ENCODE measurements at places on chromosomes 5 and 9.

- DNase-seq: no peak
Measured at GRCh38 chr9:70816316-70816715, 305.1 kb downstream of the TRPM3 start.

- no peak for DNase-seq
Measured at GRCh38 chr5:21058289-21058688, 1070.3 kb upstream of the CDH18 start.

DNA sequence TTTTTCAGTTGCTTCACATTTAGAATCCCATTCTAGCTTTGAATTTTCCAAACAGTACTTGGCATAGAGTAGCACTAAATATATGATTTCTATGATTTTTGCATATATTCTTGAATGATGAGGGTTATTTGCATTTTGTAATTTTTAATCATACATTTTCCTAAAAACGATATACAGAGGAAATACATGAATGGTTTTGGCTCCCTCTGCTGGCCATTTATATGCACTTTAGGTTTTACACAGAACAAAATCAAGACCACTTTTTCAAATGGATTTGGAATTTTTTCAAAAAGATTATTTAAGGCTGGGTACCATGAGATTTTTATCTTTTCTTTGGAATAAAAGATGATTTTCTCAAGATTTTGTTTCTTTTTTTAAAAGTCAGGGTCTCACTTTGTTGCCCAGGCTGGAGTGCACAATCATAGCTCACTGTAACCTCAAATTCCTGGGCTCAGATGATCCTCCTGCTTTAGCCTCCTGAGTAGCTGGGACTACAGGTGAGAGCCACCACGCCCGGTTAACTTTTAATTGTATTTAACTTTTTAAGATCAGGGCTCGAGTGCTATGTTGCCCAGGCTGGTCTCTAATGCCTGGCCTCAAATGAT is 16.7 kb upstream of the COMMD10 start:
- DNase-seq: no peak

DNA sequence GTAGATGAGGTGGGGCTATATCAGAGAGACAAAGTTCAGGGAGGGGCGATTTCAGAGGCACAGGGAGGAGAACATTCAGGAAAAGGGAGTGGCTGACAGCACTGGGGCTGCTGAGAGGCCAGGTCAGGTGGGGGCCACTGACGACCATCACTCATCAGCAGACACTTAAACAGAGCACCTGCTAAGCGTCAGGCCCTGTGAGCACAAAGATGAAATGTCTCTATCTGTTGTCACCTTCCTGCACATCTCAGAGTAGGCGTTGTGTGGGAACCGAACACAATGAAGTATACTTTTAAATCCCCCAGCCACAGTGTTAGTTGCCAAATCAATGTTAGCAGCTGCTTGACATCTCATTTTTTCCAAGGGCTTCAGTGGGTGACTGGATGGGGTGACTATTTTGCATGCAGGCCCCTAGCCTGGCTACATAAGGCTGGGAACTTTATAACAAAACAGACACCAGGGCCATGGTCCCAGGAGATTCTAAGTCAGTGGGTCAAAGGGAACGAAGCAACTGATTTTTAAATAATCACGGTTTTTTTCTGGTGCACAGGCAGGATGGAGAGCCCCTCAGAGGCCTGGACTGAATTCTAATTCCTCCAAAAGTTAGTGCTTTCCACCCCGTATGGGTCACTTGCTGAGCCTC is 31.1 kb upstream of the ANKRD18A start:
- no peak for DNase-seq

DNA sequence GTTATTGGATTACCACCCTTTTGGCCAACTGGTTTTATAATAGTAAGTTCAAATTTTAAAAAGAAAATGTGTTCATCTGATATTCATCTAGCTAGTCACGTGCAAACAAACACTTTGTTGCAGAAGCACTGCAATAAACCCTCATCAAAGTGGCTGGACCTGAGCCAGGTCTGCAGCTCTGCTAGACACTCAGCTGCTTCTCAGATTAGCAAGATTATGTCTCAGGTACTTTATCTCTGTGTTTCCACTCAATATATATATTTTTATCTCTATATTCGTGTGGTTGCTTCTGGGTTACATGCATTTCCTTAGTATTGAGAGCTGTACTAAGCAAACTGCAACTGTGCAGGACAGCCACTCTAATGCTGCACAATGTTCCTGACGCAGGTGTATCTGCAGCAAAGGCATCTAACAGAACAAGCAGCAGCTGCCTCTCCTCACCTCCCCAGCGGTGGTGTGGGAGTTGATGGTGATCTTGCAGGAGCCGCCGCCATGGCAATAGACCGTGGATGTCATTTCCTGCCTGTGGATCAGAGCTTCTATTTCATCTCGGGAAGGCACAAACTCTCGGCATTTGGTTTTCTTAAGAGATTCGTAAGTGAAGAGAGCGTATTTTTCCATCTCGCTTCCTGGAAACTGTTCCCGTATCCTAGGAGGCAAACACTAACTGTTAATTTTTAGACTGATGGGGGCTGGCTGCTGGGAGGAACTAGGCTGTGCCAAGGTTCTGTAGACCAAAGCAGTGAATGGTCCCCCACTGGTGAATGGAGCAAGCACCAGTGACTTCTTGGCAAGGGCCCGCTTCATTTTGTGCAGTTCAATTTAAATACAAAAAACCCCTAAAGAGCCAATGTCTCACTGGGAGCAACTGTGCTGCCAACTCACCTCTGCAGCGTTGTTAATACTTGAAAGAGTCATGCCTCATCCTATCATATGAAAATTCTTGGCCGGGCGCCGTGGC is 56.7 kb upstream of the RETREG1 start:
- DNase-seq: no peak

GRCh38 chr9:89153232-89154017 is 25.2 kb downstream of the SHC3 start:
- DNase-seq: no peak

DNA sequence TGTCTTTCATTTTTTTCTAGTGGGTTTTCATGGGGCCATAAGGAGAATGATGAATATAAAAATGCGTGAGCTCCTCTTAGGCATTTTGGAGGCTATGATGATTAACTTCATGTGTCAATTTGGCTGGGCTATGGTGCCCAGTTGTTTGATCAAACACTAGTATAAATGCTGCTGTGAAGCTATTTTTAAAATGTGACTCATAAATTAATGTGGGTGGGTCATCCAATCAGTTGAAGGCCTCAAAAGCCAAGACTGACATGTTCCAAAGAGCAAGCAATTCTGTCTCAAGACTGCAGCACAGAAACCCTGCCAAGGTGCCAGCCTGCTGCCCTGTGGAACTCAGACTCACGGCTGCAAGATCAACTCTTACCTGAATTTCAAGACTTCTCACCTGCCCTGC is 24.4 kb upstream of the ICE1 start:
- no peak for DNase-seq

- DNase-seq: no peak
Measured at GRCh38 chr5:73067213-73067612, 53.2 kb upstream of the TMEM171 start.

DNA sequence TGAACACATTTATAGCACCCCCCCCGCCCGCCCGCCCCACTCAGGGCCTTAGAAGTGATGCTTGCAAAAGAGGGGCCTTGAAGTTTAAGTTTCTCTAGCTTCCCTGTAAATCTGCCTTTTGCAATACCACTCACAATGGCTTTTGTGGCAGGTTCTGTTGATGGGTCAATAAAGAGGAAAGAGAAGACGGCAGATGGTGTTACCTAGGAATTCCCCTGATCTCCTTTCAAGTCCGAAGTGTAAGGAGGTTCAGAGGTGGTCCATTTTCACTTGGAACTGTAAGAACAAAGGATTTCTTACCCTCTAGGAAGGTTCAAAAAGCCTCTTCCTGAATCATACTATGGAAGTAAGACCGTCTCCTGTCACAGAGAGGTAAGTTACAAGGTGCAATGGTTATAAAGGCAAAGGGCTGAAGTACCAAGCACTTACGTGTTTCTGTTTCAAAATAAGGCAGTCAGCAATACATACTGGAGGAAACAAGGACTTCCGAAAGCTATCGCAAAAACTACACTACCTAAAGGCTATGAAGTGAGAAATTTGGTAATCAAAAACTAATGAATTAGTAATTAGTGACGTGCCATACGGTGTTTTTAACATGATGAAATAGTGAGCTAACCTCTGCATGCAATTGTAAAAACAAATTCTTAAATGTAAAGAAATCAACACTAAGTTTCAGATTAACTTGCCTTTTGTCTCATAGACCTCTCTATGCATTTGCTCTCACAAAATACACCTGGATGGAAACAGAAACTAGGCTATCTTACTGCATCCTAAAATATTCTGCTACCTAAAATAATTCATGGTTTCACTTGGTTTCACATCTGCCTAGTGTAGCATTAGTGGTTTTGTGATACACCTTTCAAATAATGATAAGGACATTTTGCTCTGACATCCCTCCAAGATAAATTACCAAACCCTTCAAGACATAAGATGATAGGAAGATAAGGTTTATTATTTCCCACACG is 589.4 kb upstream of the FAM174A start:
- no peak for DNase-seq

GRCh38 chr5:178090856-178091255 is 22.5 kb upstream of the N4BP3 start:
- no peak for DNase-seq

GRCh38 chr5:55276771-55277170 is 30.7 kb downstream of the DHX29 start:
- no peak for DNase-seq

GRCh38 chr5:18159331-18159730 is 525.1 kb downstream of the TAF11L14 start:
- no peak for DNase-seq

DNA sequence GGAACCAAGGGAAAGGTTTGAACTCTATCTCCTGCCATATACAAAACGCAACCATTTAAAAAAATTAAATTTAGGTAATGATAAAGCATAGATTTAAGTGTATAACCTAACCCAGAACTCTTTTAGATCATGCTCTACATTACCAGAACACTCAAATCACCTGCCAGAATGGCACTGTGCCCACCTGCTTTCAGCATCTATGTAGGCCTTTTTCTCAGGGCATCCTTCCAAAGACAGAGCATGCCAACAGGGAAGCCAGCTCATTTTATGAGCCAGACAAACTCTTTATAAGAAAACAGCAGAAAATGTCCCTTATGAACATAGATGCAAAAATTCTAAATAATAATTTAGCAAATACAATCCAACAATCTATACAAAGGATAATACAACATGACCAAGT is 47.9 kb upstream of the SMAD5 start:
- no peak for DNase-seq

- no peak for DNase-seq
Measured at GRCh38 chr5:106171132-106171531, 1499.6 kb downstream of the EFNA5 start.

DNA sequence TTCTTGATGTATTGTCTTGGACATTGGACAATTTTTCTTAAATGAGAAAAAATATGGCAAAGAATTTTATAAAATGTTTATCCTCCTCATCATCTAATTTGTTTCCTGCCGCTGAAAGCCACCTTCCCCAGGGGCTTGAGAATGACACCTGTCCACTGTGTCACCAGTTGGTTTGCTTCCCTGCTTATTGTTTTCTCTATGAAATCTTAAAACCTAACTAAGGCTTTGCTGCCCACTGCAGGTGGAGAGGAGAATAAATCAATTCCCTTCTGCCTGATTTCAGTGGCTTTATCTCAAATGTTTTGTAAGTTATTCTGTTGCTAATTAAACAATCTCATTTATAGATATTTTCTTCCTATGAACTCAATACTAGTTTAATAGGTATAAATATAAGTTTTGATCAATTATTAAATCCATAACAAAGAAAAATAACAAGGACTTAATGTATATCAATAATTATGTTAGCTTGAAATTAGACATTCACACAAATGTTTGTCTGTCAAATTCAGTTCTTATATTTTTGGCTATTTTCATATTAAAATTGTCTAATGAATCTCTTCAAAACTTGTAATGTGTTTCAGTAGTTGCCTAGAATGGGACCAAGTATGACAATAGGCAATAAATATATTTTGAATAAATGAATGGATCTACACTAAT is 822.5 kb downstream of the PTPRD start:
- DNase-seq: no peak

DNA sequence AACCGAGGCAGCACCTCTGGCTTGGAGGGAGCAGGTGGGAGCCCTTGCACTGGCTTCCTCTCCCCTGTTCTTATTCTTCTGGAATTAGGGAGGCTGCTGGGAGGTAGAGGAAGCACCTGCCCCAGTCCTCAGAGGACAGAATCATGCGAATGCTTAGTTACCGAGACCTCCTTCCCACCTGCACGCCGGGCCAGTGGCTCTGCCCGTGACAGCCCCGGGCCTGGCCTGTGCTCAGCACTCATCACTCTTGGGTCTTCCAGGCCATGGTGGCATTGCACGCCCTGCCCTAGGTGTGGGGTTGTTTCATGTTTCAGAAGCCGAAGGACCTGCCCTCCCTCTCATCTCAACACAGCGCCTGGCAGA is 45.3 kb upstream of the NKD2 start:
- no peak for DNase-seq

- DNase-seq: no peak
Measured at GRCh38 chr5:146474065-146474464, 26.9 kb downstream of the TCERG1 start.

DNA sequence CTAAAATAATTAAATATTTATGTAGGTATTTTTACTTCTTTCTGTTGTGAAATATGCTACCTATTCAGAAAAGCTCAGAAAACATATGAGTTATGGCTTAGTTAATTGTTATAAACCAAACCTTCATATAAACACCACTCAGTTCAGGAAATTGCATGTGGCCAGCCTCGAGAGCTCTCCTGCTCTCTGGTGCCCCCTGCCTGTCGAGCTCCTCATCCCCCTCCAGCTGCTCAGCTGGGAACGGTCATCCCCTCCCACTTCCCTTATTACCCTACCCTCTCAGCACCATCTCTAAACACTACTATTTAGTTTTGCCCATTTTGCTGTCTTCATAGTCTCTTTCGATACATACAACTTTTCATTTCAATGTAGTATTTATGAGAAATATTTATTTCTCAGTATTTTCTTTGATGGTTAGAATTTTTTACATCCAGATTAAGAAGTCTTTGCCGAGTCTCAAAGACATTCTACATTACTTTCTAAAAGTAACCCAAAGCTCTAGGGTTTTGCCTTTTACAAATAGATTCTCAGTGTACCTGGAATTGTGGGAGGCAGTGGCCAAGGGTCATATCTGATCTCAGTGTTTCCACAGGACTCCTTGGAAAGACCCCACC is 51.2 kb upstream of the SEMA4D start:
- DNase-seq: peak; percentile 78

DNA sequence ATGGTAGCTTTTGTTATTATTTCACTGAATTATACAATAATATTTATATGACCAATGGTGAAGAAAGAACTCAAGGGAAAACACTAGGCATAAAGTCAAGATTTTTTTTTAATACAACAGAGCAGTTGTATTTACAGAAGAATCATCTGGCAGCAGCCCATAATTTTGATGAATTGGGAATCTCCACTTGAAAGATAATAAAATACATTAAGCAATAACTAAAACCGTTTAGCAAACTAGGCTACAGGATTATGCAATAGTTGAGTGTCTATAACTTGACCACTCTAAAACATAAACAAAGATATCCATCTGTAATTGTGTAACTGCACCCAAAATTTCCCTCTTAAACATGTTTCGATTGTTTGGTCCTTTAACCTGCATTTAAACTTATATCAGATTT is 80.8 kb downstream of the SNCAIP start:
- DNase-seq: no peak

- DNase-seq: no peak
Measured at GRCh38 chr9:80383331-80383730, 811.6 kb downstream of the TLE4 start.

- DNase-seq: no peak
Measured at GRCh38 chr9:15513335-15513734, 2.6 kb upstream of the PSIP1 start.

GRCh38 chr9:114335745-114336144 is 6.1 kb downstream of the ORM2 start:
- no peak for DNase-seq

GRCh38 chr5:91367344-91367743 is 15.8 kb downstream of the ARRDC3 start:
- DNase-seq: no peak
